Pancreas (tissue), 10 donors: ENCODE measurements at places on chromosomes 12 and 14. TPM values are rescaled to one million over a fixed set of nuclear protein-coding genes. Genes with fewer than 3 reads are reported as not detected.

DNA sequence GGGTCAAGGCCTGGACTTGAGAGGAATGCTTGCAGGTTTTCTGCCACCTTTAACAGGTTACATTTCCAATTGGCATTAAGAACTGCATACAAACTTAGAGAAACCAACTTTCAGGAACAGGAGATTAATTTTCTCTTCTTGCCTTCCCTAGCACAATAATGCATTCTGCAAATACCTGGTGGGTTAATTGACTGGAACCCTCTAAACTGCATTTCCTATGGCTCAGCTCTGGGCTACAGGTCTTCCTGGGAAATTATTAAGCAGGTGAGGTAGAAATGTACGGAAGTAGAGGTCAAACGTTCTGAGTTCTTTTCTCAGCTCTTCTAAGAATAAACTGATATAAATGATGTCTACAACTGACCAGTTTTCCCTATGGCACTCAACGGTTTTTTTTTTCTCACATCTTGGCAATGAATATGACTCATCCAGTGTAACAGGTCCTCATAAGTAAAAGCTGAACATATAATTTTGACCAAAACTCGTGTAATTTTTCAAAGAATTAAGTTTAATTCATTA is 144.9 kb upstream of the PELI2 start:
- DNase-seq, result no peak

DNA sequence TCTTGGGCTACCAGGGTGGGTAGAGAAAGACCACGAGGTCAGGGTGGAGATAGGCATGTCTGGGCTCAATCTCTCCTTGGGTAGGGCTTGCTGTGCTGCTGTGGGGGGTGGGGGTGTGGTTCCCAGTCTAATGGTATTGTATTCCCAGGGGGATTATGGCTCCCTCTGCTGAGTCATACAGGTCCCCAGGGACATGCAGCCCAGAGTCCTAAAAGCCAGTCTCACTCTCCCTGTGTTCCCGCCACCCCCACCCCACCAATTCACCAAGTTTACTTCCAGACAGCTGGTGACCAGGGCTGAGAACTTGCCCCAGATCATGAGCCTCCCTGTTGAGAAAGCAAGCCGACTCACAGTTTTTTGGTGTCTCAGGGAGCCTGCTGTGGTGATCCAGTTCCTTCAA is 367.6 kb downstream of the C12orf75 start:
- no peak for DNase-seq

- no peak for DNase-seq
Measured at GRCh38 chr12:94204499-94205247, 56.3 kb downstream of the PLXNC1 start.

GRCh38 chr14:89973234-89973823 is 17.6 kb downstream of the TDP1 start:
- peak; percentile 63 for DNase-seq

Gene EID3
- 1.2 TPM for total RNA-seq

Gene RFLNA
- 0.66 TPM for total RNA-seq

DNA sequence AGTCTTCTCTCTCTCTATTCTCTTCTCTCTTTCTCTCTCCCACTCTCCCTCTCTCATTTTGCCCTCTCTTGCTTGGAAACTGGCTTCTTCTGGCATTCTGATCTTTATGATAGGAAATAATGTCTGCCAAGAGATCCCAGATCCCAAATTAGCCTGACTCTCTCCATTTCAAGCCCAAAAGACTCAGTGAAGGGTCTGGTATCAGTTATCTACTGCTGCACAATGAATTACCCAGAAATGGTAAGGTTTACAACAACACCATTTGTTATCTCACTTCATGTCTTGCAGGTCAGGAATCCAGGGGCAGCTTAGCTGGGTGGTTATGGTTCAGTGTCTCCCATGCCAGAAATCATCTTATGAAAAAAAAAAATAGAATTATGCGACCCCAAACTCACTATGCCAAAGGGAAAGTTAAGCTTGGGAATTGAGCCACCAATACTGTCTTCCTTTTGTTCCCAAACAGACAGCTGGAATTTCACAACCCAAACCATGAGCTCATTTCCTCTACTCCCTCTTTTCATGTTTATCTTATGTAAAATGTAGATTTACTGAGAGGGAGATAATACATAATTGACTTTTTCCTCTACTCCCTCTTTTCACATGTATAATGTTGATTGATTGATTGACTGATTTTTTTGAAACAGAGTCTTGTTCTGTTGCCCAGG is 67.8 kb upstream of the FICD start:
- DNase-seq, result no peak

Gene INSM2
- not detected for total RNA-seq

Gene DDX54
- total RNA-seq, result 67.5 TPM

GRCh38 chr12:28172434-28173030 is 17.7 kb upstream of the CCDC91 start:
- DNase-seq, result no peak

Gene LTBR
- 70.0 TPM for total RNA-seq

- no peak for DNase-seq
Measured at GRCh38 chr12:122643207-122643805, 59.9 kb downstream of the HCAR2 start.

GRCh38 chr12:51056242-51056641 is 8.1 kb downstream of the LETMD1 start:
- DNase-seq, result no peak

DNA sequence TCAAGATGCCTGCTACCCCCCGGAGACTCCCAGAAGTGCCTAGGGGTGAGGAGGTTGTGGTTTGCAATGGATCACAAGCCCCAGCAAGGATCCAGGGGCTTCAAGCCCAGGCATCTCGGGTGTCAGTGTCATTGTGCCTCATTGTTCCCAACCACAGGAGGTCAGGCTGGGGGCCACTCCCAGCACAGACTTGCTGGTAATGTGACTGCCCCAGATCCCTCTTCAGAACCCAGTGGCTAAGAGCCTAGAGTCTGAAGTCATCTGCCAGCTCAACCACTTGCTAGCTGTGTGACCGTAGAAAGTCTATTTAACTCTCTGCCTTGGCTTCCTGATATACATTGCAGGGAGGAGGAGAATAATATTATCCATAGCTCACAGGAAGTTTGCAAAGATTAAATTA is 7.7 kb upstream of the ASB2 start:
- no peak for DNase-seq

DNA sequence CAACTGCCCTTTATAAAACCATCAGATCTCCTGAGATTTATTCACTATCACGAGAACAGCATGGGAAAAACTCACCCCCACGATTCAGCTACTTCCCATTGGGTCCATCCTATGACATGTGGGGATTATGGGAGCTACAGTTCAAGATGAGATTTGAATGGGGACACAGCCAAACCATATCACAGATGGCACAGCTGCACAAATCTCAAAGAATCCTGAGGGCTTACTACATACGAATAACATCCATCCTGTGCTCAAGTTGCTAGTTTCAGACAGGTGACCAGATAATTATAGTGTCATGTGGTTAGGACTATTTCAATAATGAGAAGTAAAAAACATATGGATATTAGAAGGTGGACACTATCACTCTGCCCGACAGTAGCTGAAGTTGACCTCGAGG is 211.2 kb downstream of the NUAK1 start:
- DNase-seq, result no peak

Gene KRT77
- total RNA-seq, result not detected

Gene KLRC4
- total RNA-seq, result 0.25 TPM

Gene FAM186B
- total RNA-seq, result 0.83 TPM

Gene KRT79
- not detected for total RNA-seq

DNA sequence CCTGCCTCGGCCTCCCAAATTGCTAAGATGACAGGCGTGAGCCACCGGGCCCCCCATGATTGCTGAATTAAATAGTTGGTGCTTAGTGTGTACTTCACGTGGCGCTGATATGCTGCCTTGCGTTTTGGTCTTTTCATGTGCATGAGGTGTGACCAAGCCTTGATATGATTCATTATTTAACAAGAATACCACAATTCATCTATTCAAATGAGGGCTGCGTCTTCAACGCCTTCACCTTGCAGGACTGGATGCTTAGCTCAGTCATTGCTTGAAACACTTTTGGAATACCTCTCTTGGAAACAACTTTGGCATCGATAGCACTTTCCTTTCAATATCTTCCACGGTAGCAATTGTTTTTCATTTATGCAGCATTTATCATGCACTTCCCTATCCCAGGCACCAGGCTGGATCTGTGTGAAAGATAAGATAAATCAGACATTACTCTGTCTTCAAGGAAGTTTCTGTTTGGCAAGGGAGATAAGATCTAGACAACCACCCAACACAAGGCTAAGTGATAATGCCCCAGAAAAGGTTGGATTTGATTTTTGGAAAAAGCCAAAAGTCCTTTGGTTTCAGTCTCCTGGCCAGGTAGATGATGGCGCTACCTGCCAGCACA is 1.3 kb upstream of the TEAD4 start:
- DNase-seq, result no peak

- DNase-seq, result no peak
Measured at GRCh38 chr14:74048281-74048680, 29.1 kb downstream of the BBOF1 start.
